ENCODE measurements at places on chromosomes 3 and 15.

DNA sequence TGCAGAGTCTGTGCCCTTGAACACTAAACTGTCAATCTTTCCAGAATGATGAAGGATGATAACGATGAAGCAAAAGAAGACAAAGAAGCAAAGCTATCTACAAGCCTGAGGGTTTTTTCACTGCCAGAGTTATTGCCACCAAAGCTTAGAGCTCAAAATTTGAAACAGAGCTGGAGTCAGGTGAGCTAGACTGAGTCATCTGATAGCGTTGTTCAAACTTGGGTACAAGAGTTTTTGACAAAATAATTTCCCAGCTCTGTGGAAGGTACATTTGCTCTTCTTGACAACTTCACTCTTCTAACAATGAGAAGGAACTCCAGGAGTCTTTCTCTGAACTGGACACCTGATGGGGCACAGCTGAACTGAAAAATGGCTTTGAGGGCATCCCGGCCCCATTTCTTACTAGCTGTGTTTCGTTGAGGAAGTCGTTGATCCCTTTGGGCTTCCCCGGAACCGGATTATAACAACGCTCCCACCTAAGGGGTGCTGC, 715 bp downstream of the MCCC1 start:
- DNase-seq = no peak

DNA sequence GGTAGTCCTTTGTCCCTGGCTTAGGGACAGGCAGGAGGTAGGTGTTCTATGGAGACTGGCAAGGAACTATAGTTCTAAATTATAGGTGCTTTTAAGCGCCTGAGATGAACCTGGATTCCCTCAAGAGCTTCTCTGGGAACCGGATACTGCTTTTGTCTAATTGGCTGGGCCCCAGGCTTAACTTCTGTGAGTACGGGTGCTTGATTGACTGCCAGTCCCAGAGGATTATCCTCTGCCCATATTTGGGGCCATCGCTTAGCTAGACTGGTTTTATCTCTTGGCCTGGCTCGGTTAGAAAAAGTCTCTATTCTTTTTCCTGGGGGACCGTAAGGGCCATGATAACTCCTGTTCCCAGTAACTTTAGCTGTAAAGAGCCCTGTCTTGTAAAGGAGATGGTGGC, 339.1 kb downstream of the KCNH8 start:
- no peak for DNase-seq

GRCh38 chr3:33877187-33877586, 78.8 kb downstream of the PDCD6IP start:
- DNase-seq = no peak

GRCh38 chr3:162938083-162938482, 1441.5 kb downstream of the OTOL1 start:
- no peak for DNase-seq

DNA sequence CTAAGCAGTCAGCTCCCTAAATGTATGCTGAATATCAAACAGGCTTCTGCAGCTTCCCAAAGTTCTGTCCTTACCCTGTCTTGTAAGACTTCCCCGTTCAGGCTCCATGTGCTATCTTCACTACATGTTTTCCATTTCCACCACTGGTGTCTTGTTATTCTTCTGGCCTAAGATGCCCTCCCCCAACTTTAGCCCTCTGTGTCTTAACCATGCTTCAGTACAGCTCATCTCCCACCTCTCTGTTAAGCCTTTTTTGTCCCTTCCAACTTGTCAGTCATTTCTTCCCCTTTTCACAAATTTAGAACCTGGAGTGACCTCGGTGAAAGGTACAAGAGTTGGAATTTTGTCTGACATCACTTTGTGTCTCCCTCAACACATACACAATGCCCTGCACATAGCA, 151.7 kb upstream of the TBL1XR1 start:
- DNase-seq = no peak

DNA sequence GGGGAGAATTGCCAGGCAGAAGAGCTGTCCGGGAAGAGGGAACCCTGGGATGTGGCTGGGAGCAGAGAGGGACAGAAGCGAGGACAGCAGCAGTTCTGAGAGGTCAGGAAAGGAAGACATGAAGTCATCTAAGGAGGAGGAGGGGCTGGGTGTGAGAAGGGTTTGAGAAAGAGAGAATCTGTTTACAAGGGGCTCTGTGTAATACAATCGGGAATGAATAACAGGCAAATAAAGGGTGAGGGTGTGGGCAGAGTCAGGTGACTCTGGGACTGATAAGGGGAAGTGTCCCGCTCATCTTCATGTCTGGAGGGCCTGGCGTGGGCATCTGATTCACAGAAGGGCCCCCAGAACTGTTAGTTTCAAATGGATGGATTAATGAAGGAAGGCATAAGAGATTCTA, 191.3 kb downstream of the XXYLT1 start:
- no peak for DNase-seq

DNA sequence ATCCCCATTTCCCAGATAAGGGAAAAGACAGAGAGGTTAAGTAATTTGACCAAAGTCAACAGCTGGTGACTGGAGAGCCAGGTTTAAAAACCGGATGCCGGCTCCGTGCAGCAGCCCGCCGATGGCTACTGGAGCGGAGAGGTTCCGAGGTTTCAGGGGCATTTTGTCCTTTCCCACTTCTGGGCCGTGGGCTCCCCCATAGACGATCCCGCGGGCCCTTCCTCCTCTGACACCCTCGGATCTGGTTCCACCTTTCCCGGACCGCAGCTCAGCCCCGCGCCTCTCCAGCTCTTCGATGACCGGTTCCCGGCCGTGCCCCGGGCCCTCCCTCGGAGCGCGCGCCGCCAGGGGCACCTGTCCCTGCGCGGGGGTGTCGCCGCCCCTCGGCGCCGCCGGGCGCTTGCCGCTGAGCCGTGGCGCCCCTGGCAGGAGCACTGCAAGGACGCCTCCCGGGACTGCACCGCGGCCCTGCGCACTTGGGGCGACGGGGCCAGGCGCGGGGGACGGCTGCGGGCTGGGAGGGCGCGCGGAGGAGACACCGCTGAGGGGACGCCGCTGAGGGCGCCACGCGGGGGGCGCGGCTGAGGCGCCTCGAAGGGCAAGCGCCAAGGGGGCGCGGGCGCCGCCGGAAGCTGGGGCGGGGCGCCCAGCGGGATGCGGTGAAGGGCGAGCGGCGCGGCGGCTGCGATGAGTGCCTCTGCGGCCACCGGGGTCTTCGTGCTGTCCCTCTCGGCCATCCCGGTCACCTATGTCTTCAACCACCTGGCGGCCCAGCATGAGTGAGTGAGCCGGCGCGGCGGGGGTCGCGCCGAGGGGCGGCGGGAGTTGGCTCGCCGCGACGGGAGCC, at the start of gene TM6SF1:
TSS of gene TM6SF1 (plus strand) at position 652 of the 847 bp plus-strand sequence. CDS start at position 688, 36 bp downstream.
- DNase-seq = no peak

GRCh38 chr3:43709022-43709421, 18.3 kb downstream of the ABHD5 start:
- DNase-seq = peak; percentile 87
